ENCODE measurements at places on chromosomes 1 and 21.

DNA sequence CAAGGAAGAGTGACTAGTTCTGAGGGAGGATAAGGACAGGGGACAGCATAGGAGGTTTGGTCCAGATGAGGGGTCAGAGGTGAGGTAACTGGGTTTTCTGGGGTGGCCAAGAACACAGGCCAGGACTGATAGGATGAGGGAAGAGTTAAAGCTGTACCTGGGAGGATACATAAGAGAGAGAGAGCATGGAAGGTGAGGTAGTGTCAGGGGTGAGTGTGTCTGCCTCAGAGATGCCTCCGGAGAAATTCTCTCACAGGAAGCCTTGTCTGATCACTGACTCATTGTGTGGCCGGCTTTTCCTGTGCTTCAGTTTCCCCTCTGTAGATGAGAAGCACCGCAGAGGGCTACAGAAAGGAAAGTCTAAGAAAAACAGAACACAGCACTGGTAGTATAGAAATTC is 40.2 kb downstream of the FASLG start:
- no peak for DNase-seq

- DNase-seq, result no peak
Observed at GRCh38 chr1:27331922-27332321, 9.9 kb upstream of the SYTL1 start.

DNA sequence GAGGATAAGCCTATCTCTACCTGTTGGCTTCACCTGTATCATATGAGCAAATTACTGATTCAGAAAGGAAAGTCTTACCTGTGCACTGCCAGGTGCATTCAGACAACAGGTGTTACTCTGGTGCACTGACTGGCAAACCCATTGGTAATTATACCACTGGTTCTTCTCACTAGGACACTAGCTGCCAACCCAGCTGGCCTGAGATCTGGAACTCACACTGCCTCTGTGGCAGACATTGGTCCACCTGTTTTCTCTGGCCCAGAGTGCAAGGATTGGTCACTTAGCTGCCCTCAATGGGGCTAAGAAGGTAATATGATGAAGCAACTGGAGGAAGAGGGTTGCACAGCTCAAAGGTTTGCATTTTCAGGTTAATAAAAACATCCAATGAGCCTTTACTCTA is 140.2 kb upstream of the DNAH14 start:
- DNase-seq, result no peak

DNA sequence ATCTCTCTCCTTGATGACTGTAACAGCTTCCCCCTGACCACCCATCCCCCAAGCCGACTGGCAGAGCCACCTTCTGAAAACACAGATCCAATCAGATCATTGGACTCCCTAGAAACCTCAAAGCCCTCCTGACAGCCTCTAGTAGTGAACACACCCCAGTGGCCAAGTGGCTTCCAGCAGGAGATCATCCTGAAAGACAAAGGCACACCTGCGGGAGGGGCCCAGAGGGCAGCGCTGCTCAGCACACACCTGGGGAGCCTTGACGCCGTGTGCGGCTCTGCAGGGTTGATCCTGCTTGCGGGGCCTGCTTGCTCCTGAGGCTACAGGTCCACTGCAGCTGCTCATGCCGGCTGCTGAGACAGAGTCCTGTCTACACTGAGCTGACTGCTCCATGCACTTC is 41.5 kb downstream of the SLC66A1 start:
- DNase-seq, result peak; percentile 64
